ACHN (cell line): ENCODE measurements at places on chromosomes 7 and 10.

DNA sequence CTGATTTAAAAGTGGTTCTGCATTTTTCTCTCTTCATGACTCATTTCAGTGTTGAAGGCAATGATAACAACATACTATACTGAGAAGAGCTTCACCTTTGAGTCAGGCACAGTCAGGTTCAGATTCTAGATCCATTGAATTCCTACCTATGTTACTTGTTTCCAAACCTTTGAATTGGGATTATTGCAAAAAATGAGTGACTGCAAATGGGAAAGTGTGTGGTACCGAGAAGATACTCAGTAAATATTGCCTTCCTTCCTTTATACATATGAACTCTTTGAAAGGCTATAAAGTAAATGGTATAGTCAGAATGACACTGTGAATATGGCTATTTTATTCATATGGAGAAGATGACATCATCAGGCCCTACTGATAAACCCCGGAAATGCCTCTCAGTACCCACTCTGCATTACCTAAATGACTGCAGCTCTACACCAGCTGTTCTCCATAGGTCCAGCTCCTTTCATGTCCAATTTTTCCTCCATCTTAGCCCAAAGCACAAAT is 66.7 kb upstream of the FGL2 start:
- DNase-seq = no peak

DNA sequence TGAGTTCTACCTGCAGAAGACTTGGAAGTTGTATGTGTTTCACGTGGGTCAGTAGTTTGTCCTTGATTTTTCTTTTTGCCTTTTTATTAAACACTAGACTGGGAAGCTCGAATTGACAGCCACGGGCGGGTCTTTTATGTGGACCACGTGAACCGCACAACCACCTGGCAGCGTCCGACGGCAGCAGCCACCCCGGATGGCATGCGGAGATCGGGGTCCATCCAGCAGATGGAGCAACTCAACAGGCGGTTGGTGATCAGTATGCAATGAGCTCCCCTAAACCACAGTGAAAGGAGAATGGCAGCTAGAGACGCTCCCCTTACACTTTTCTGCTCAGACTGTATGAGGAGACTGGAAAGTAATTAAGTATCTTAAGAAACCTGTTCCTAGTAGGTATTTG is 126.7 kb upstream of the STK17A start:
- peak; percentile 8 for DNase-seq

- DNase-seq = peak; percentile 88
These were observed 26.6 kb upstream of the DDC start for GRCh38 chr7:50591480-50592438.

GRCh38 chr10:48517482-48517881 is 87.4 kb downstream of the ARHGAP22 start:
- no peak for DNase-seq
